ENCODE measurements at places on chromosomes 1 and 21. TPM values are rescaled to one million over a fixed set of nuclear protein-coding genes. Genes with fewer than 3 reads are reported as not detected.

The ST6GALNAC3 gene
- 20.0 TPM for total RNA-seq

The NCF2 gene
- 4.0 TPM for total RNA-seq

The IFI16 gene
- 50.2 TPM for total RNA-seq

The LINGO4 gene
- total RNA-seq: not detected

The SUSD4 gene
- total RNA-seq: 8.4 TPM

The SLC2A1 gene
- 4.6 TPM for total RNA-seq

The DNASE2B gene
- not detected for total RNA-seq

The CR1L gene
- total RNA-seq: not detected

The FAM110D gene
- 3.2 TPM for total RNA-seq

The AQP10 gene
- total RNA-seq: not detected

The CELF3 gene
- total RNA-seq: not detected

The AJAP1 gene
- 0.97 TPM for total RNA-seq

The FCMR gene
- total RNA-seq: 0.59 TPM

The C1orf141 gene
- total RNA-seq: not detected

The LCE1A gene
- not detected for total RNA-seq
